ENCODE measurements at places on chromosomes 1 and 21.

- DNase-seq = no peak
Observed at GRCh38 chr1:38041936-38042834, 4.4 kb downstream of the POU3F1 start.

DNA sequence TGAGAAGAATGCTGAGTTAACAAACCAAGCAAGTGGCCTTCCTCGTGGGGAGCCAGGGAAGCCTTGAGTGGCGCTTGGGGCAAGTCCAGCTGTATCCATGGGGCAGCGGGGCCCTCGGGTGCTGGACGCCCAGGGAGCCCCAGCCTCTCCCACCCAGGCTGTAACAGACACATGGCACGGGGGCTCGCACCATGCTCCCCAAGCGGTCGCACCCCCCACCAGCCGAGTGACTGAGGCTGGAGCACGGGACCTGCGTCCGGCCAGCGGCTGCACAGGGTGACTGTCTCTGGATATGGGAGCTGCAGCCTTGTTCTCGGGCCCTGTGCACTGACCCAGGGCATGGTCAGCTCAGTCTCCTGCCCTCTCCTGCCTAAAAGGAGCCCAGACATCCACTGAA lies 53.9 kb upstream of the ACTRT2 start:
- DNase-seq = peak; percentile 9

GRCh38 chr1:226047495-226047894 lies 15.0 kb upstream of the H3-3A start:
- DNase-seq = no peak

- no peak for DNase-seq
Observed at GRCh38 chr1:184533915-184534314, 147.1 kb downstream of the C1orf21 start.

GRCh38 chr21:43572446-43572845 lies 86.8 kb downstream of the HSF2BP start:
- no peak for DNase-seq

DNA sequence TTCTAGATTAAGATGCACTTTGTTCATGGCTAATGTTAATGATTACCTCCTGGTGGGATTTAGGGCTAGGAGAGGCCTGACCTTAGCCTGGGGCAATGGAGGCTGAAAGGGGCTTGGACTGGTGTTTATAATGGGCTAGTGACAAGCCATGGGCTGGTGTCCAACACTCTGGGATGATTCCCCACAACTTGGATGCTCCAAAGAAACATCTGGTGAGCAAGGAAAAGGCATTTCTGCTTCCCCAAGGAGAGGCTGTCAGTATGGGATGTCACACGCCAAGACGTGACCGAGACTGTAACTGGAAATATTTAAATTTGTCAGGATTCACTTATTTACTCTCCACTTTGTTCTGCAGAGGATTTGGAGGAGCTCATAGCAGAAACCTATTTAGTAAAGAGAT lies 45.2 kb downstream of the PTPRU start:
- DNase-seq = no peak

- no peak for DNase-seq
Observed at GRCh38 chr1:41447995-41448770, 36.3 kb downstream of the EDN2 start.

- no peak for DNase-seq
Observed at GRCh38 chr1:48208251-48208650, 14.3 kb upstream of the SLC5A9 start.

DNA sequence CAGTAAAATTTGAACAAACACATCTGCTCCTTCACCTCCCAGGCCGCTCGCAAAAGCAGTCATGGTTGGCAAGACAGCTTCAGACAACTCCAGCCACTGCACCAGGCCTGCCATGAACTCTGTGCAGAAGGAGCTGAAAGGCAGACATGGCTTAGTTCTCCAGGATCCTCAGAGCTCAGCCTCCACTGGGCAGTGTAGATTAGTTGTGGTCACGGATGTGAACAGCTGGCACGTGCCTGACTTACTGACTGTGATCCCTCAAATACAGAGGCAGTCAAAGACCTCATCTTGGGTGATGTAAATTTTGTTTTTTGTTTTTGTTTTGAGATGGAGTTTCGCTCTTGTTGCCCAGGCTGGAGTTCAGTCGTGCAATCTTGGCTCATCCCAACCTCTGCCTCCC lies 28.4 kb downstream of the TMCO4 start:
- DNase-seq = no peak

GRCh38 chr1:65425697-65426096 lies 5.2 kb downstream of the LEPR start:
- no peak for DNase-seq

DNA sequence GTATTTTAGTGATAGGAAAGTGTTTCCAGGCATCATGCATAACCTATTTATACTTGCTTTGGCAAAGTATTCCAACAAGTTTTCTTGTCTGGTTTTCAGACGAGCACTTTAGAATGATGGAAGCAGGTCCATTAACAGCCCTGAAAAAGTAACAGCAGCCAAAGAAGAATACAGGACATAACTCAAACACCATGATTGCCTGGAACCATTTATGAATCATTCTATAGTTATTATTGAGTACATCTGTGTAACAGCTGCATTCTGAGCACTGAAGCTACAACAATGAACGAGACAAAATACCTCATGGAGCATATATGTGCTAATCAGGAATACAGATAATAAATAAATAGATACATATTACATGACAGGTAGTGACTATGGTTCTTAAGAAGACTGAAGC lies 12.6 kb downstream of the IL10RB start:
- no peak for DNase-seq

DNA sequence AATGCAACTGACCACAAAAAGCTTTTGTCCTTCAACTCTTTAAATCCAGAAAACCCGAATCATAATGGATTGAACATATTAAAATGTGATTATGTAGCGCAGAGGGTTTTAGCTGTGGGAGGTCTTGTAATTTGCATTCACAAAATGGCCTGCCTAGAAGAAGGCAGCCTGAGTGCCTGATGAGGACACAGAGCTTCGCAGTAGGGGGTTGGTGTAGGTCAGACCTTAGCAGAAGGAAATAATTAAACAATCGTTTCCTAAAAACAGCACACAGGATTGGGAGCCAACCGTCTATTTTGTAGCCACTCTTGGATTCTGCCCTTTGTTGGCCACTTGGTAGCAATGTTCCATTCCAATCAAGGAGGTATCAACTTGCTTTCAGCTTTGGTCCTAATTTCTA lies 195.7 kb upstream of the KIAA0040 start:
- DNase-seq = no peak

DNA sequence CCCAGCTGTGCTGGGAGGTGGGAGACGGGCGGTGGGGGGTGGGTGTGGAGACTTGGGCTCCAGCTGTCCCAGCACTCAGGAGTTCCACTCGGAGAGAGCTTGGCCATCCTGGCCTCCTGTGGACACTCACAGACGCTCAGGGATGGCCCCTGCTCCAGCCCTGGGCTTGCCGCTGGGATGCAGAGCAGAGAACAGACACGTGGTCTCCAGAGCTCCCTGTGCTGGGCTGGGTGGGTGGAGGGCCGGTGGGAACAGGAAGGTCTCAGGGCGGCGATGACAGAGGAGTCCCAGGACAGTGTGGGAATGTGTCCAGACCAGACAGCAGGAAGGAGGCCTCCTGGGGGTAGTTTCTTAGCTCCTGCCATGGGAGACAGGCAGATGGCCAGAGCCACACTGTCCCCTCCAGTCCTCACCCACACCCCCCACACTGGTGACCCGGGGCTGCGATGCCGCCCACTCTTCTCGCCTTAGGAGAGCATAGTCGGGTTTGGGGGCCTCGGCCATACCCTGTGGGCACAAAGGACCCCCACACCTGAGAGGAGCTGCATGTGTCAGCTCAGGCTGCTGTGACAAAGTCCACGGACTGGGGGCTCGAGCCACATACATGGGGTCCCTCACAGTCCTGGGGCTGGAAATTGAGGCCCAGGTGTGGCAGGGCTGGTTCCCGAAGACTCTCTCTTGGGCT lies 2.0 kb downstream of the KRTAP10-9 start:
- no peak for DNase-seq

GRCh38 chr1:242770366-242770765 lies 245.9 kb upstream of the PLD5 start:
- no peak for DNase-seq

GRCh38 chr1:226722240-226722900 lies 16.7 kb downstream of the ITPKB start:
- no peak for DNase-seq

GRCh38 chr1:38546636-38547035 lies 312.9 kb downstream of the RRAGC start:
- DNase-seq = no peak

DNA sequence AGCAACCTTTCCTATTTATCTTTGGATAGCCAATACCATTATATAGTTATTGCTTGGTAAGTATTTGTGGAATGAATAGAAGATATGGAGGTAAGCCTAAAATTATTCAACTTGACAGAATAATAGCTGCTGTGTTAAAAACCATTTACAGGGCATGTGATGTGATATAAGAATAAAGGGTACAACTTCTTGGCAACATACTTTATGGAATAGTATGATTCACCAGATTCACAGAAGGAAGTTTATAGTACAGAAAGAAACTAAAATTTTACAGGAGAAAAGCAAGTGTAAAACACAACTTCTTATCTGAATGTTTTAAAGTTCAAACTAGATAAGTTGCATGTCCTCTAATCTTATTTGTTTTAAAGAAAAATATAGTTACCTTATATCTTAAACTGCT lies 186.4 kb upstream of the ZRANB2 start:
- DNase-seq = no peak

DNA sequence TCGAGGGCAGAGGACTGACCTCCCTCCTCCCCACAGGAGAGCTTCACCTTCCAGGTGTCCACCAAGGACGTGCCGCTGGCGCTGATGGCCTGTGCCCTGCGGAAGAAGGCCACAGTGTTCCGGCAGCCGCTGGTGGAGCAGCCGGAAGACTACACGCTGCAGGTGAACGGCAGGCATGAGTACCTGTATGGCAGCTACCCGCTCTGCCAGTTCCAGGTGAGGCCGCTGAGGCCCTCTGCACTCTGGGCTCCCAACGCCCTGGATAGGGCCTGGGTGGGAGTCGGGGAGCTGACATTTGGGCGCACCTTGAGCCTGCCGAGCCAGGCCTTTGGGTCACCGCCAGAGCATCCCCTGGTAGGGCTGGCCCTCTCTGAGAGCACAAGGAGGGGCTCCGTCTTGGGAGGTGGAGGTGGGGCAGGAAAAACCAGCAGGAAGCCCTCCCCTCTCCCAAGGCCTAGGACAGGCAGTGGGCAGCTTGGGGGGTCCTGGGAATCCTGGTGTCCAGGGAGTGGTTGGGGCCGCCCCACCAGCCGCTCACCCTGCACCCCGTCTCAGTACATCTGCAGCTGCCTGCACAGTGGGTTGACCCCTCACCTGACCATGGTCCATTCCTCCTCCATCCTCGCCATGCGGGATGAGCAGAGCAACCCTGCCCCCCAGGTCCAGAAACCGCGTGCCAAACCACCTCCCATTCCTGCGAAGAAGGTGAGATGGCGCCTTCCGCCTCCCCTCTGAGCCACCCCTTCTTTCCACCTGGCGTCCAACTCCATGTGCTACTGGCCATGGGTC lies 65.1 kb downstream of the PIK3CD start:
- DNase-seq = no peak

DNA sequence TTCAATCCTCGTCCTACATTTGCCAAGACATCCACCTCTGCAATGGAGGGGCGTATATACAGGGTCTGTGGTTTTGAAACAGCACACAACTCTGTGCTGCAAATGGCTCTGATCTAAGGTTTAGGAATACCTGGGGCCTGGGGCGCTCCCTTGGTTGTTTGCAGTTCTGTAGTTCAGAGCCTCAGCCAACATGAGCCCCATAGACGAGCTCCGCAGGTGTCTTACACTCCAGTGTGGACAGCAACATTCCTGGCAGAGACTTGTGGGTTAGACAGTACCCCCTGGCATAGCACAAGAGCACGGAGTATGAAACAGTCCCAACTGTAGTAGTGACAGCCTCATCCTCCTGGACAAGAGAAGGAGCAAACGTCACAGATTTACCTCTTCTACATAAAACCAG lies 120.3 kb upstream of the BARHL2 start:
- DNase-seq = no peak

DNA sequence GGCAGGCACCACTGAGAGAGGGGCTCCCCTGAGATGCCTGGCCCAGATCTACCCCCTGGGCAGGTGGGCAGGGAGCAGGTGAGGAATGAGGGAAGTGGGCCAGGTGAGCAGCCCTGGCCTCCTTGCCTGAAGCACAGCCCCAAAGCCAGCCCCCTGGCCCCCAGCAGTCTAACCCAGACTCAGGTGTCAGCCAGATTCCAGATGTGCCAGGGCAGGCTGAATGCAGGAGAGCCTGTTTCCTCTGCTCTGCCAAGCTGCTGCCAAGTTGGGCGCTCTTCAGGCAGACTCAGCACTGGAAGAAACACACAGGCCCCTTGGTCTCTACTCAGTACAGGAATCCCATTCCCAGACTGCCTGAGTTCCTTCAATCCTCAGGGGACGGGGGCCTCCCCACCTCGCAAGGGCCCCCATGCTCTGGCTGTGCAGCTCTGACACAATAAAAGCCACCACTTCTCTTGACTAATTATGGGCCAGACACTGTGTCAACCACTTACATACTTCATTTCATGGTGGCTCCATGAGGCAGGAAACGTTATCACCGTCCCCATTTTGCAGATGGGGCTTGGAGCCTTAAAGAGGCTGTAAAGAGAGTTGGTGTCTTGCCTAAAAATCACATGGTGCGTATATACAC lies 20.4 kb downstream of the ARHGEF19 start:
- no peak for DNase-seq

DNA sequence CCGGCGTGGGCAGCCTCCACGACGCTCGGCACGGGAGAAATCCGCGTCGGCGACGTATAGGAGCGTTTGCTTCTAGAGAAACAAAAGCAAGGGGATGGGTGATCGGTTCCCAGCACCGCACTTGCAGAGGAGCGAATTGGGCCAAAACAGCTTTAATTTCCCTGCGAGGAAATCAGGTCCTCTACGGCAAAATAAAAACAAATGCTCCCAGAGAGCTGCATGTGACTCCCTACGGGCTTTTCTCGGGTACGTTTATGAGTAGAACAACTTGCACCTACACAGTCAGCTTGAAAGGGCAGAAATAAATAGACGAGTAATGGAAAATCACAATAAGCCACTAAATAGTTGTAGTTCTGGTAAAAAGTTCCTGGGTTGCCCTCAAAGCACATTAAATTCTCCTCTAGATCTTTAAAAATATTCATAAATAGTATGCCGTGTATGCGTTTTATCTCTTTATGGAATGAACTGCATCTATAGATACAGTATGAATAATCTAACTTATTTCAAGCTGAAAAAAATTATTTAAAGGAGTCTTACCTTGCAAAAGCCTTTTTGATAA lies 1.2 kb downstream of the NHLH2 start:
- no peak for DNase-seq

GRCh38 chr1:25193229-25193628 lies 39.1 kb downstream of the SYF2 start:
- no peak for DNase-seq
